ENCODE measurements at places on chromosomes 11 and 22.

DNA sequence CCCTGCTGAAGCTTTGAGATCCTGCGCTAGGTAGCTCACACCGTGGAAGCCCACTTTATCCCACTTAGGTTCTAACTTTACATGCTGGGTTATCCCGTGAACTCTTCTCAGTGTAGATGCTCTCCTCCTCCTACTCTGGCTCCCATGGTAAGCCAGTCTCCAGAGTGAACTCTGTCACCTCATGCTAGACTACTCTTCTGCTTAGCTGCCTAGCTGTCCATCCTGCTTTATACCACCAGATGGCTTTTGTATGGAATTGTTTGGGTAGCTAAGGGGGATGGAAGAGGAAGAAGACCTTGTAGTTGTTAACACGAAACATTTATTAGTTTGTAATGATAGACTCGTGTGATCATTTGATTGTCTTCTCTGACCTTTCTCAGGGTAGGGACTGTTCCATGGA lies 46.8 kb downstream of the EMSY start:
- DNase-seq: no peak

DNA sequence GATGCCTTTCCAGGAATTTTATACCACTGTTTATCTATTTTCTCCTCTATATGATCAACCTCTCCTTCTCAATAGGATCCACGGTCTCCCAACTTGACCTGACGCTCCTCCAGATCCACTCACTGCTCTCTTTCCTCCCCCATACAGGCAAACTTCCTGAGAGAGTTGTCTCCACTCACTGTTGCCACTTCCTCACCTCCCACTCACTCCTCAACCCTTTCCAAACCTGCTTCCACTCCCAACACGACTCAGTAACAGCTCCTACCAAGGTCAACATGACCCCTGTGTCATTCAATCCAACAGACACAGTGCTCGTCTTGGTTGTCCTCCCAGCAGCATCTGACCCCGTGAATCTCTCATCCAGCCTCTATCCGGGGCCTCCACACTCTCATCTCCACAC lies 3.1 kb downstream of the APBB1 start:
- DNase-seq: no peak

DNA sequence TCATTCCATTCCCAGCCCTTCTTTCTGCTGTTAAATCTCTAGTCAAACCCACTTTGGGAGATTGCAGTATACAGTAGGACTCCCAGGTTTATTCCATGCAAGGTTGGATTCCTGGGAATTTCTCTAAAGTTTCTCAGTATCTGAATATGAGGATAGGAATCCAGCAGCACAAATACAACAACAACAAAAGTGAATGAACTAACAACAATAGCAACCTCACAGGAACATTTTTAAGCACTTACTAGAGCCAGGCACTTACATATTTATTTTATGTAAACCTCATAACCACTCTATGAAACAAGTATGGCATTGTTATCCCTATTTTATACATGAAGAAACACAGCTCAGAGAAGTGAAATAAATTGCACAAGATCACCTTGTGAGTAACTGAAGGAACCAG lies 1.9 kb downstream of the MMP7 start:
- no peak for DNase-seq

DNA sequence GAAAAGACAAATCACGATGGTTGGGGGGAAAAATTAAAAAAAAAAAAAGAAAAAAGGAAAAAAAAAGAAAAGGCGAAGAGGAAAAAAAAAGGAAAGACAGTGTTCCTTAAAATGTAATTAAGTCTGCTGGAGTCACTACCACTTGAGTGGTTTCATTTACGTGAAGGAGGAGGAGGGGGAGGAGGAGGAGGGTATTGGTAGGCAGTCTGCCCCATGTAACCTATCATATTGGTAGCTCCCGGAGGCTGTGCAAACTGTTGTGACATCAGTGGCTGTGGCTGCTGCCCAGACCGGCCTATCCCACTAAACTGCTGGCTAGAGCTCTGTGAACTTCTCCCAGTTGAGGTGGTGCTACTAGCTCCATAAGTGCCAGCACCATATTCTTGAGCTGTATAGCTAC lies 17.9 kb downstream of the KDELR3 start:
- DNase-seq: no peak

DNA sequence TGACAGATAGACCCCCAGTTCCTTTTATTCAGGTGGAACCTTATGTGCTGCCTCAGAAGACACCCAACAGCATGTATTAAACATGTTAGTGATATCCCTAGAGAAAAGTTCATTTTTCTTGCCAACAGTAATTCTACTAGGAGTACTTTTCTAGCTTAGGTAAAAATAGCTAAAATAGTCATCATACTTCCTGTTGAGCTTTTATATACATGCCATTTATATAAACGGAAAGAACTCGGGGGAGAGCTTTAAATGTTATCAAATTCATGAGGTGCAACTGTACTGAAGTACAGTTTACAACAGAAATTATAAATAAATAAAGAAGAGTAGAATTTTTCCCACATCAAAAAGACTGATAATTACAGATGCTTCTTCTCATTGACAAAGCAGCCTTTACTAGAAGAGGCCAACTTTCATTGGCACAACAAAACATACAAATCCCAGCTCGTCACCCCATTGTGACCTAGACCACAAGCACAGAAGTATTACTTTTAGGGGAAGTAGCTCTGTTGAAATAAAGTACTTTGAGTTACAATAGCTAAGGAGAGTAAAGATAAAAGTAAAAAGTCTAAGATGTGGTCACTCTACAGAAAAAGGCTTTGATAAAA lies 59.1 kb upstream of the POU2AF2 start:
- DNase-seq: no peak
